GM23248 (cell line): ENCODE measurements at places on chromosomes 16 and 17.

GRCh38 chr16:22065252-22065651 lies 27.1 kb upstream of the VWA3A start:
- no peak for DNase-seq

- peak; percentile 26 for DNase-seq
Observed at GRCh38 chr16:85963753-85964285, 64.9 kb downstream of the IRF8 start.

DNA sequence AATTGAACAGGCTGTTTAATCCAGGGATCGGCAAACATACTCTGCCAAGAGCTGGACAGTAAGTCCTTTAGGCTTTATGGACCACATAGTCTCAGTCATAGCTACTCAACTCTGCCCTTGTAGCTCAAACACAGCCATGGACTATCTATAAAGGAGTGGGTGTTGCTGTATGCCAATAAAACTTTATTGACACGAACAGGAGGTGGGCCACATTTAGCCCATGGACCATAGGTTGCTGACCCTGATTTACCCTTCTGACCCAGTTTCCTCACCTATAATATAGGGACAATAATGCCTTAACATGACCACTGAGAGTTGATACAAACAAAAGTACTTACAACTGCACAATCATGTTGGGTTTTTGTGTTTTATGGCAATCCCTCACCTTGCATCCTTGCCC lies 257.0 kb upstream of the SDK2 start:
- no peak for DNase-seq

- no peak for DNase-seq
Observed at GRCh38 chr17:43360376-43360738, 38.4 kb upstream of the ARL4D start.

DNA sequence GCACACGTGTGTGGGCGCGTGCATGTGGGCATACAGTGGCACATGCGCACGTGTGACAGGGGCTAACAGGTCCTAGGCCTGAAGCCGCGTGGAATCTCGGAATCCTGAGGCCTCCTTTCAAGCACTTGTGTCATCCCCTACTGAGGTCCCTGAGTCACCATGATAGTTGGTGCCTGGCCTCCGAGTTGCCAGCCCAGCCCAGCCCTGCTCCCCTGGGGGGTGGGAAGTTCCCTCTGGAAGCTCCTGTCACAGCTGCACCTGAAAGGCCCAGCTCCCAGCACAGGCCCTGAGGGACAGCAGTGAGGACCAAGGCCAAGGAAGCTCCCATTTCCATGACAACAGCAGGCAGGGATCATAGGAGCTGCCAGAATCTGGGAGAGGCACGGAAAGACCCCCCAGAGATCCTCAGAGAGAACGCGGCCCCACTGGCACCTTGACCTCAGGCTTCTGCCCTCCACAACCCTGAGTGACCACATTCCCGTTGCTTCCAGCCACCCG lies 35.4 kb upstream of the ENPP7 start:
- DNase-seq = peak; percentile 16

GRCh38 chr16:49622421-49623402 lies 233.2 kb downstream of the ZNF423 start:
- DNase-seq = no peak

DNA sequence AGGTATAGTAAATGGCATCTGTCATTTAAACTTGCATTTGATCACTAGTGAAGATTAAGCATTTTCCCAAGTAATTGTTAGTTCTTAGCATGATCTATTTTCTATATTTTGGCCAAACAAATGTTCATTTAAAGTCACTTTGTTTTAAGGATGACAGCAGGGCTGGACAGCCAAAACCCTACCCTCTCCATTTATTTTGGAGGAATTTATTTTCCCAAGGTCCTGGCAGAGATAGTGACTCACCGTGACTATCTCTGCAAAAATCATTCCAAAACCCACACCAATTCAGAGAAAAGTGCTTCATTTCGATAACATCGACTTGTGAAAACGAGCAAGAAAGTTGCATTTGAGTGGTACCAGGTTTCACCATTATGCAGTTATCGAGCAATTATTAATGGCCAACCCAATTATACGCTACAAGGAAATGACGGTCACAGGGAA lies 665 bp upstream of the AKAP1 start:
- DNase-seq = no peak

DNA sequence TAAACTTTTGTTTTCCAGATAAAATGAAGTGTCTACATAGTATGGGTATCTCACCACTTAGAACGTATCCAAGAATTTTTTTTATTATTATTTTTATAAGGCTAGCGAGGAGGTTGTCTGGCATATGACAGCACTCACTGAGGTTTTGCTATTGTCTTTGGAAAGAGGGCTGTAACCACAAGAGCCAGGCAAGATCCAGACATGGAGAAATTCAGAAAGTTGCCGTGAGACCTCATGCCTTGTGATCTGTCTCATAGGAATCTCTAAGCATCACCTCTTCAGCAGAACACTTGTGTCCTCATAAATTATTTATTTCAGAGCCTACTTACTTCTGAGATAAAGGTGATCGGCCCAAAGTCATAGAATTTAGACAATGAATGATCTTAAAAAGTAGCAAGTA lies 410.8 kb downstream of the CDH11 start:
- peak; percentile 40 for DNase-seq

DNA sequence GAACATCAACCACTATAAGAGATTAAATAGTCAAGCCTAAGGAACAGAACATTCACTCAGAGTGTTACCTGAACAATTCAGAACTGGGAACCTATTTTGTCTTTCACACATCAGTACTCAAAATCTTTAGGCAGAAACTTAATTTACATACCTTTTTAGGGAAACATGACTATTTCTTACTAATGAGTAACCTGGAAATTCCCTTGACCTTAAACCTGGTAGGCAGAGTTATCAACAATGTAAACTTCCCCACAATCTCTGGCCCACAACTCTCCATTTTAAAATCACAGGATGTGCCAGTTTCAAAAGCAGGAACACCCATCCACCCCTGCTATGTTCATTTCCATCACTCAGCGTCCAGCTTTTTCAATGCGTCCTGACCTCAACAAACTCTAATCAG lies 132.9 kb upstream of the ANKFN1 start:
- no peak for DNase-seq

DNA sequence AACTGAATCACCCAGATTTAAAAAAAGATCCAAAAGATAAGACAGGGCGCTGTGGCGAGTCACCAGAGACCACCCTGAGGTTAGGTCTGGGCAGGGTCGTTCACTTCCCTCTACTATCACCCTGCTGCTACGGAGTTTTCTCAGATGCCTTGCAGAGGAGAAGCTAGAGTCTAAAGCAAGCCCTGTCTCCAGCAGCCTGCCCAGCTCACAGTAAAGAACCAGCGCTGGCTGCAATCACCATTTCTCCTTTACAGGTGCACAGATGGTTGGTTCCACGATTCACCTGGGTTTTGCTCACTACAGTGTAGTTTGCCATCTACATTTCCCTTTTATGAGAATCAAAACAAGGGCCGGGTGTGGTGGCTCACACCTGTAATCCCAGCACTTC lies 71.3 kb downstream of the SRCIN1 start:
- no peak for DNase-seq

DNA sequence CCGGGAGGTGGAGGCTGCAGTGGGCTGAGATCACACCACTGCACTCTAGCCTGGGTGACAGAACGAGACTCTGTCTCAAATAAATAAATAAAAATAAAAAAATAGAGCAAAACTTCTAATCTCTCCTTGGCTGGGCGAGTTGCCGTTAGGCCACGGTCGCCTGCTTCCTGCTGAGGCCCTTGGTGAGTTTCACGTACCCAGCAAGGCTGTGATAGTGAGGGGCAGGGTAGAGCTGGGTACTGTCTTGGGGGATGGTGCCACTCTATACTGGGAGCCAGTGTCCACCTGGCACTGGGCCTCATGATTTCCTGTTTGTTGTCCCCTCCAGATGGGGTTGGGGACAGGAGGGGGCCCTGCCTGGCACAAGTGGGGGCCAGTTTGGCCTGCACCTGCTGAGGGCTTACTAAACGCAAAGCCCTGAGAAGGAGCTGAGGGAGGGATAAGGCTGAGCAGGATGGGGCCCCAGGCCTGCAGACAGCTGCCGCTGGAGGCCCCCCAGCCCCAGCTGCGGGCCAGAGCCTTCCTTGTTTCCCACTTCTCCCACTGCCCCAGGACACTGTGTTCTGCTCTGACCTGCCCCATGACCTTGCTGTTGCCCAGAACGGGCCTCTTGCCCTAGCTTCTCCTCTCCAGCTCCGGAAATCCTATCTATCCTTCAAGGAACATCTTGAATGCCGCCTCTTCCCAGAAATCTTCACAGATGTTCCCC lies 25.4 kb downstream of the GJD3 start:
- no peak for DNase-seq

DNA sequence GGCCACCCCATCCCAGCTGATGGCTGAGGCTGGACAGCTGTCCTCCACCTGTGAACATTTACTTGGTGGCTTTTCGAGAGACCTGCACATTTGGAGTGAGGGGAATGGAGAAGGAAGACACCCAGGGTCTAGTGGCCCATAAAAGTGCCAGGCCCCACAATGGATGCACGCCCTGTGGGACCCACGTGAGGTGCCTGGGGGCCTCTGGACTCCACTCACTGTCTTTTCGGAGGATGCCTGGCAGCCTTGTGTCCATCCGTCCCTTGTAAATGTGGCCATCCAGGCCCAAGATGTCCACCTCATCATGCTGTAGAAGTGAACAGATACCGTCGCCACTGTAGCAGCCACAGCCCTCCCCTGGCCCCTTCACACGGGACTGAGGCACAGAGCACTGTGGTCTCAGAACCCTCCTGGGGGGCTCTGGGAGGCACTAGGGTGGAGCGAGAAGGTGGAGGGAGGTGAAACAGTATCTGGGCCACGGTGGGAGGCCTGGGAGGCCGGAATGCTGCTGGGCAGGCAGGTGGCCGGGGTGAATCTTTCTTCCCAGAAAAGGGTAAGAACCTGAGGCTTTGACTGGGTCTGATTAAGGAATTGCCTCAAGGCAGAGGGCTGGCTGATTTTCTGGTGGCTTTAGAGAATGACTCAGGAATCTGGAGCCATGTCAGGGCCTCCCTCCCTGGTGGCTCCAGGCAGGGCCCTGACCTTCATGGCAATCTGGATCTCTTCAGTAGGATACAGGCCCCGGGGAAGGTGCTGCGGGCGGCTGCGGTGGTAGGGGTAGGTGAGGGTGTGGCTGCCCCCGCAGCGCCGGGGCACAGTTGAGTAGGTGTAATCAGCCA lies 11.5 kb downstream of the UBALD2 start:
- peak; percentile 89 for DNase-seq

DNA sequence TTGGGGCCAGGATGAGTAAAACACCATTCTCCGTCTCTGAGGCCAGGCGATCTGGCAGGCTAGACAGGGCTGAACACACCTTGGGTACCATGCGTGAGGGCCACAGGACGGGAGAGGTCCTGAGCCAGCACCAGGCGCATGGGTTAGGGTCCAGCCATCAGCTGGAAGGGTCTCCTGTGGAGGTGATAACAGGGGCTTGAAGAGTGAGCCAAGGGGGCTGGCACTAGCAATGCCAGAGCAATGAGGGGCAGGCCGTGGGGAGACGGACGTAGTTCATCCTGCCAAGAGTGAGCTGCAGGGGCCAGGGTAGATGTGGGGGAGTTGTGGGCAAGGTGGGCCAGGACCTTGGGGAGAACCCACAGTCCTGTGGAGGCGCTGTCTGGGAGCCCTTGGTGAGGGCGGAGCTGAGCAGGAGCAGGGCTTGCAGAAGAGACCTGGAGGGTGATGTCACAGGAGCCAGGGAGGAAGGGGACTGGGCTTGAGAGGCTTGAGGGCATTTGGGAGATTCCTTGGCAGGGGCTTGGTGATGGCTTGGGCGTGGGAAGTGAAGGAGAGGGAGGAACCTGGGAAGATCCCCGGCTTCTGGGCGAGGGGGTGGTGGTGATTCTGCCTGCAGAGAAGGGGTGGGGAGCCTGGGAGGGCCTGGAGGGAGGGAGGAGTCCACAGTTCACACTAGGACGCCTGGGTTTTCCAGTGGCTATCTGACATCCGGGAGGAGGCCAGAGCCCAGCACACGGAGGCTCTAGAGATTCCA lies 6.3 kb upstream of the NPTX1 start:
- DNase-seq = peak; percentile 29

DNA sequence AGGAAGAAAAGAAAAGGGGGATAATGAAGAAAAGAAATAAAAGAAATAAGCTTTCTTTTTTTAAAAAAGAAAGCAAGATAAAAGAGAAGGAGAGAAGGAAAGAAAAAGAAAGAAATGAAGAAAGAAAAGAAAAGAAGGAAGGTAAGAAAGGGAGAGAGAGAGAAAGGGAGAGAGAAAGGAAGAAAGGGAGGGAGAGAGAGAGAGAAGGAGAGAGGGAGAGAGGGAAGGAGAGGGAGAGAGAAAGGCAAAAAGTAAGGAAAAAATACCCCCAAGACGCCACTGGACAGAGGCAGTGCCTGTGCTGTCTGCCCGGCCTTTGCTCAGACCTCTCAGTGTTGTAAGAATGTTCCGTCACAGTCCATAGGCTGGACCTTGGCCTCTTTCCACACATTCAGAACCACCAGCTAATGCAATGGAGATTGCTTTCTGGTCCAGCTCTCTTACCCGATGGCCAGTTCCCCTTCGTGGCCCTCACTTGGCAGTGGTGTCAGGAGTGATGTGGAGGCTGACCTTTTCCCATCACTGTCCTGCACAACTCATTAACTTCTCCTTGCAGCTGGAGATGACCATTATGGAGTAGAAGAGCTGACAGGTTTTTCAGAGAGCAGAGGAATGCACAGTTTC lies 14.3 kb upstream of the HNF1B start:
- DNase-seq = no peak

GRCh38 chr16:52621651-52622050 lies 74.7 kb upstream of the TOX3 start:
- no peak for DNase-seq

- DNase-seq = no peak
Observed at GRCh38 chr17:3993493-3994220, 29.4 kb upstream of the ATP2A3 start.

GRCh38 chr16:23223368-23223767 lies 40.8 kb downstream of the SCNN1G start:
- no peak for DNase-seq

- no peak for DNase-seq
Observed at GRCh38 chr16:84847564-84848355, 28.0 kb downstream of the CRISPLD2 start.

DNA sequence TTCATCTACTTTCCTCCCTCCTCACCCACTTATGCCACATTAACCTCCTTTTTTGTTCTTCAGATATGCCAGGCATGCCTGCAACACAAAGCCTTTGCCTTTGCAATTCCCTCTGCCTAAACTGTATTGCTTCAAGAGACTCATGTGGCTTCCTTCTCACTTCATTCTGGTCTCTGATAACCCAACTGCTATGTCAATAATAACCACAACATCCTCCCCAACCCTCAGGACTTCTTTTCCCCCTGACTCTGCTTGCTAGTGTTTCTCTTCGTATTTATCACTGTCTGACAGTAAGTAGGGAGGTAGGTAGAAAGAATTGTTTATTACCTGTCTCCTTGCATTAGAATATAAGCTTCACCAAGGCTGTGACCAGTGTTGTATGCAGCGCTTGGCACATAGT lies 22.4 kb downstream of the RBL2 start:
- DNase-seq = no peak
